T-cell (primary cell): ENCODE measurements at places on chromosomes 3 and 15.

- no peaks in the 10 kb centered on the region for H3K4me1 ChIP-seq
- no peak overlapping the region for H3K27ac ChIP-seq
- H3K27me3 ChIP-seq: peaks cover 4% of the 10 kb centered on the region
- no peaks in the 10 kb centered on the region for H3K36me3 ChIP-seq
Observed at GRCh38 chr15:57969355-57969754, 96.2 kb downstream of the ALDH1A2 start.

- no peak overlapping the region for H3K4me3 ChIP-seq
- no peak for DNase-seq
- no peaks in the 10 kb centered on the region for H3K36me3 ChIP-seq
- no peak overlapping the region for H3K27ac ChIP-seq
- no peaks in the 10 kb centered on the region for H3K4me1 ChIP-seq
Observed at GRCh38 chr3:101279162-101279561, 41.2 kb downstream of the IMPG2 start.

- no peaks in the 10 kb centered on the region for H3K27me3 ChIP-seq
- no peaks in the 10 kb centered on the region for H3K4me1 ChIP-seq
- H3K4me3 ChIP-seq: no peak overlapping the region
Observed at GRCh38 chr3:74693251-74693650, 78.8 kb upstream of the CNTN3 start.

- no peak overlapping the region for H3K27ac ChIP-seq
- no peaks in the 10 kb centered on the region for H3K4me1 ChIP-seq
- no peaks in the 10 kb centered on the region for H3K36me3 ChIP-seq
- H3K4me3 ChIP-seq: no peak overlapping the region
- H3K27me3 ChIP-seq: peaks cover 3% of the 10 kb centered on the region
- no peak for DNase-seq
Observed at GRCh38 chr15:58535337-58535736, 103.5 kb downstream of the LIPC start.

DNA sequence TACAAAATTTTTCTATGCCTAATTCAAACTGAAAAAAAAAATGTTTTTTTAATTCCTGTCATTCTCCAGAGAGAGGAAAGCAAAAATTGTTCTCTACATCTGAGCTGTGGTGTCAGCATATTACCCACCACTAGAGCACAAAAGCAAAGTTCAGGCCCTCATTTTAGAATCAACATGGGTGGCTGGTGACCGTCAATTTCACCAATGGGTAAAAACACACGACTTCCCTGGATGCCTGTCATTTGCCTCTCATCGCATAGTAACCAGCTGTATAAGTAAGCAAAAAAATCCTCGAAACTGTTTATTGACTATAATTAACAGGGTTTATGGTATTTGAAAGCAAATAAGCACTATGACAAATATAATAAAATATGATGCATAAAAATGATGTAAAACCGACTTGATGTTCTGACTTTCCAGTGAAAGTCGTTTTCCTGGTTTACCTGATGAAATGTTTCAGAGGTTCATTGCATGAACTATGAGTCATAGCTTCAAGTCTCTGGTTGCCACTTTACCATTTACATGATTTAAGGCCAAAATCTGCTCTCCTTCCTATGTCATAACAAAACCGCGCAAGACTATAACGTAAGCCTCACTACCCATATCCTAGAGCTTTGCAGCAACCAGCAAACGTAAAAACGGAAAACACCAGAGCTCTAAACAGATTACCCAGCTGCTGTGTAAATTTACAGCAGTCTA lies 60.5 kb downstream of the THBS1 start:
- H3K4me3 ChIP-seq: no peak overlapping the region
- H3K4me1 ChIP-seq: no peaks in the 10 kb centered on the region
- H3K27ac ChIP-seq: peak overlapping the region; percentile 22
